Fibroblast of skin of left quadriceps (primary cell): ENCODE measurements at places on chromosomes 16 and 17.
A peak's percentile ranks its signal among the peaks of the same experiment; 100 is the strongest.

GRCh38 chr16:52912565-52913173 is 140.0 kb downstream of the CHD9NB start:
- DNase-seq: peak; percentile 1

- DNase-seq: no peak
Observed at GRCh38 chr17:63476459-63476853, 405 bp upstream of the ACE start.

GRCh38 chr16:80233097-80233835 is 307.5 kb upstream of the DYNLRB2 start:
- no peak for DNase-seq

GRCh38 chr17:4786516-4786915 is 352 bp upstream of the VMO1 start:
- DNase-seq: no peak

- no peak for DNase-seq
Observed at GRCh38 chr17:59330053-59330942, 1.2 kb upstream of the YPEL2 start.

GRCh38 chr17:82018152-82018988 is 4.3 kb downstream of the CENPX start:
- no peak for DNase-seq

DNA sequence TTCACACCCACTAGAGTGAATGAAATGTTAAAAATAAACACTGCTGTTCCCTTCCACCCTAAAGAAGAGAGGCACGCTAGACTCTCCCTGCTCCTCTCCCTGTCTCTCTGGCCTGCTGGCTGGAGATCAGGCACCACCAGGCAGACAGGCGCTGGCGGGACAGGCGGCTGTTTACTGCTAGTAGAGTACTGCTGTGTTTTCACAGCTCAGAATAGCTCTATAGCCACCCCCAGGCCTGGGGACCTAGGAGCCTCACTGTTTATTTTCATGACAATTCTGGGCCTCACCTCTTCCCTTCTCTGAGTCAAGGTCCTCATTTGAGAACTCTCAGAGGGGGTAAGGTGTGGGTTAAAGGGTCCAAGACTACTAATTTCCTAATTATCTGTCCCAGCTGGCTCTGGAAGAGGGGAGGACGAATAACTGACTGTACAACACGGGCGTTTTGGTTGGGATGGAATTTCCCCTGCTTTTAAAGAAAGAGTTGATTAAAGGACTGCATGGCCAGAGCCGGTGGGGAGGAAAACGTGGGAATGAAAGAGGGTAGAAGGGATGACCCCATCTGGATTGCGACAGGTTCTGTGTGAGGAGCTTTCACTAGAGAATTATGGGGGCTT is 9.0 kb upstream of the G6PC1 start:
- DNase-seq: no peak

DNA sequence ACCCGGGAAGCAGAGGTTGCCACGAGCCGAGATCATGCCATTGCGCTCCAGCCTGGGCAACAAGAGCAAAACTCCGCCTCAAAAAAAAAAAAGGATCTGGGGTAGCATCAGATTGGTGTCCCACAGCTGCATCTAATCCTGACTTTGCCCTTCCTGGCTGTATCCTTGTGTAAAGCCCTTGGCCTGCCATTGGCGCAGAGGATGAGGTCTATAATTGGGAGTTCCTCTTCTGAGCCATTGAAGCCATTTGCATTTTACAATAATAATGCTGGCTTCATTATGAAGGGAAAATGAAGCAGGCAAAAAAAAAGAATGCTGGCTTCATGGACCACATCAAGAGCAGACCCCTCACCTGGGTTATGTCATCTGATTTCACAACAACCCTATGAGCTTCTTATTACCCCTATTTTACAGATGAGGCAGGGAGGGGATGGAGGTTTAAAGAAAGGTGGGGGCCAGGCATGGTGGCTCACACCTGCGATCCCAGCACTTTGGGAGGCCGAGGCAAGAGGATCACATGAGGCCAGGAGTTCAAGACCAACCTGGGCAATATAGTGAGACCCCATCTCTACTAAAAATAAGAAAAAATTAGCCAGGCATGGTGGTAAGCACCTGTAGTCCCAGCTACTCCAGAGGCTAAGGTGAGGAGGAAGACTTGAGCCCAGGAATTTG is 1.2 kb upstream of the LITAFD start:
- DNase-seq: no peak

DNA sequence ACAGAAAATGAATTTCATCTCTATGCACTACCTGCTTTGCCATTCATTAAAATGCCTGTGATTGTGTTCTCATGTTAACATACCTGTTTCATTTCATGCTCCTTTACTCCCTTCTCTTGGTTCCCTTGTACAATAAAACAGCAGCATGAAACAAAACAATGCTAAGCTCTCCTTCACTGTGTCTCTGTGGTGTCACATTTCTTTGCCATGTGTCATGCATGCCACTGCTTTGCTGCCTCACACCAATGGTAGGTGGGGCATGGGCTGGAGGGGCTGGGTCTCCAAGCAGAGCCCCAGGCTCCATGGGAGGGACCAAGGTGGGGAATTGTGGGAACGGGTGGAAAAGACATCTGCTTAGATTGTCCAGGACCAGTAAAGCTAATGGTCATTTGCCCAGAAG is 83.6 kb downstream of the RGS9 start:
- DNase-seq: peak; percentile 17

DNA sequence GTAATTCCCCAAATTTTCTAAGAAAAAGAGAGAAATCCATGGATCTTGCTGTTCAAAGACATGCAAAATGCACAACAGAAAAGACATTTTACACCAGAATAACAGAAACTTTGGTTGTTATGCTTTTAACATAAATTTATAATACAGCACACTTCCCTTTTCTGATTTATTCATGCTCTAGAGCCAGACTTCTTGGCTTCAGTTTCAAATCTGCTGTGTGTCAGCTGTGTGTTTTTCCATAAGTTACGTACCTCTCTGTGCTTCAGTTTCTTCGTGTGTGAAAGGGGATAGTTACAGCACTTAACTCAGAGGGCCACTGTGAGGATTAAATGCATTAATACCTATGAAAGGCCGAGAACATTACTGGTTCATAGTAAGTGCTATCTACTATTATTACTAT is 6.8 kb upstream of the CCL3L1 start:
- DNase-seq: no peak

GRCh38 chr16:71846431-71846830 is 655 bp downstream of the ATXN1L start:
- DNase-seq: no peak

DNA sequence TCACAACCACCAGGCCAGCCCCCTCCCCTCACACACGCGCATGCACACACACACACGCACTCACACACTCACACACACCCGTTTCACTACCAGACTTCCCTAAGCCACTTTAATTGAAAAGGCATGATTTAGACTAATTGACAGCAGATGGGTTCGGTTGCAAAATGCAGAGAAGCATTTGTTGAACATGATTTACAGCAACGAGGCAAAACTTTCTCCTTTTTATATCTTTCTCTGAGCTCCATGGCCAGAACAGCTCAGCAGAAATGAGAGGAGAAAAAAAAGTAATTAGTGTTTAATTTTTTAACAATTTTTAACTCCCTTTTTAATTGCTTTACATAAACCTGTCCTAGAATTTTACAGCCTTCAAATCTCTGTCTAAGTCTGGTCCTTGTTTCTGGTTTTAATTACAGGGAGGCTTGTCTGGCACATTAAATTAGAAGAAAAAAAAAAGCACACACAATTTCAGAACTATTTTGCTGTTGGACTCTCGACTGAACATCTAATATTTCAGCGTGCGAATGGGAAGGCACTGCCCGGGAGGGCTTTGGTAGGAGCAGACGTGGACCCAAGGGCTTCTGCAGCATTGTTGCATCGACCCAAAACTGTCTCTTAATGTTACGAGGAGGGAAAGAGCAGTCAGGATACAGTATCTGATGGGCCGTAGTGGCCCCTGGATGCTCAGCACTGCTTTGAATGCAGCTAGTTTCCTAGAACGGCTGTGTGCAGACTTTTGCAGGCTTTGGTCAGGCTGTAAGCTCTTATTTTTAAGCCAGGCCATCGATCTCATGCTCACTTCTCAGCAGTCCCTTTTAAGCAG is 255.9 kb downstream of the SOX9 start:
- peak; percentile 93 for DNase-seq

GRCh38 chr16:57091200-57091974 is 996 bp upstream of the CPNE2 start:
- no peak for DNase-seq

DNA sequence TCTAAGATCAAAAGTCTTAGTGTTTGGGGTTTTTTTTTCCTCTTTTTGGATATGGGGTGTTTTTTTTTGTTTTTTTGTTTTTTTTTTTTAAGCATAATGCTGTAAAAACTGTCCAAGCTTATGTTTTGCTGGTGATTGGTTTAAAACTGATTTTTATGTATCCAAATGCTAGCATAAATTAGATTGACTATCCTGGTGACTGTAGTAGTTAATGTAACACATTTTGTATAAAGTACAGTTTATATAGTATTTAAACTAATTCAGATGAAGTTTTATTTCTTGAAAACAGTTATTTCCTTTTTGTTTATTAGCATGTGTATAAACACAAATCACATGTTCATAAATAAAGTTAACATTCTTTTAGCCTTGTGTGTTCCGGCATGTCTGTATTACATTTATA is 10.9 kb downstream of the RBBP6 start:
- DNase-seq: no peak

- DNase-seq: no peak
Observed at GRCh38 chr17:38749223-38750043, 1.3 kb upstream of the PCGF2 start.

- no peak for DNase-seq
Observed at GRCh38 chr16:3577302-3577752, at the start of gene NLRC3. NLRC3 (minus strand) TSS chr16:3577403; CDS start chr16:3565036, 12,367 bp downstream.

DNA sequence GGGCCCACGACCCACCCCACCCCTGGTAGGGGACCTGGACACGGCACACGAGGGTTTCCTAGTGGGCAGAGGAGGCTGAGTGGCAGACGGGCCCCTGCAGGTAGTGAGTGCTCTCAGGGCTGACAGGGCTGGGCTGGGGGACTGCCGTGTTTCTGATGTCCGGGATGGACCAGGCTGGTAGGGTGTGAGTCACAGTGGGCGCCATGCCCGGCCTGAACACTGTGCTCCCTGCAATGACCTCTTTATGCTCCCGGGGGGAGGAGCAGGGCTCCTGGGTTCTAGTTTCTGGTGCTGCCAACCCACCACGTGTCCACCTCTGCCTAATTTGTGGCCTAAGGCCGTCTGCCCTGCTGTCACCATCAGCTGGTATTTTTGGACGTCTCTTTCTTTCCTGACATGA is 26.3 kb downstream of the ARHGAP23 start:
- no peak for DNase-seq

DNA sequence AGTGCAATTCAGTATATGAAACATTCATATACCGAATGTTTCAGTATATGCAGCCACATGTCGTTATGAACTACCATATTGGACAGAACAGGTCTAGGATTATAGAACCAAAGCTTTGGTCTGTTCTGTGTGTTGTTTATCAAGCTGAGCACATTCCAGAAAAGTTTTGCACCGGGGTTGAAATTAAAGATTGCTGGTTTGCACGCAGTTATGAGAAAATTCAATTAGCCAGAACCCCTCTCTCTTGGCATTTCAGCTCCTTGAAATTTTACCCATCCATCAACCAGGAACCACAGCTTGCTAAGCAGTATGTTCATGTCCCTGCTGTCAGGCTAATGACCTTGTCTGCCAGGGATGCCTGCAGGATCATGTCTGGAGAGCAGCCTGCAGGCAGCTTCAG is 9.5 kb downstream of the KRT32 start:
- DNase-seq: no peak

GRCh38 chr16:19432429-19432828 is 14.7 kb downstream of the TMC5 start:
- DNase-seq: no peak

DNA sequence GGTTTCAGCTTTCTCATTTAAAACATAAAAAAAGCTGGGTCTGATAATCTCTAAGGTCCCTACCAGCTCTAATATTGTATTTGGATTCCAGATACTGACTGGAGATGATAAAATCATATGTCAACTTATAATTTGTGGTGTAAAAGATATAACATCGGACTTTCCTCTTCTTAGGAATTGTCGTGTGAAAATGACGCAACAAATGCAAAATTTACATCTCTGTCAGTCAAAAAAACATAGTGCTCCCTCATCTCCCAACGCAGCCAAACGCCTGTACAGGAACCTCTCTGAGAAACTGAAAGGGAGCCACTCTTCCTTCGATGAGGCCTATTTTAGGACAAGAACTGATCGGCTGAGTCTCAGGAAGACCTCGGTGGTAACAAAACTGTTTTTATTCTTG is 197.3 kb downstream of the ANKFN1 start:
- no peak for DNase-seq

DNA sequence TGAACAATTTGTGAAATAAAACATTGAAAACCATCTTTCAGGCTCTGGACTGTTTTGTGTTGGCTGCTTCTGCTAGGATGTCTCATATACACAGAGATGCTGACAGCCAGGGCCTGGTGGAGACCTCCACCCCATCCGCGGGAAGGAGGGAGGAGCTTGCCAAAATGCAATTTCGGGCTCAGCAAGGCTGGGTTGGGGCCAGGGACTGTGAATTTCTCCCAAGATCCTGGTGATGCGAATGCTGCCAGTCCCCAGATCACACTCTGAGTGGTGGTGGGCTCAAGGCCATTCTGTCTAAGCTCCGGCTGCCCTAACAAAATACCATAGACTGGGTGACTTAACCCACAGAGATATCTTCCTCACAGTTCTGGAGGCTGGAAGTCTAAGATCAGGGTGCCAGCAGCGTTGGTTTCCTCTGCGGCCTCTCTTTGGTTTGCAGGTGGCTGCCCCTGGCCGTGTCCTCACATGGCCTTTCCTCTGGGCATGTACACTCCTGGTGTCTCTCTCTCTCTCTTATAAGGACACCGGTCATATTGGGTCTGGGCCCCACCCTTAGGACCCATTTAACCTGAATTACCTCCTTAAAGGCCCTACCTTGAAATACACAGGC is 89.8 kb downstream of the CRISPLD2 start:
- no peak for DNase-seq

DNA sequence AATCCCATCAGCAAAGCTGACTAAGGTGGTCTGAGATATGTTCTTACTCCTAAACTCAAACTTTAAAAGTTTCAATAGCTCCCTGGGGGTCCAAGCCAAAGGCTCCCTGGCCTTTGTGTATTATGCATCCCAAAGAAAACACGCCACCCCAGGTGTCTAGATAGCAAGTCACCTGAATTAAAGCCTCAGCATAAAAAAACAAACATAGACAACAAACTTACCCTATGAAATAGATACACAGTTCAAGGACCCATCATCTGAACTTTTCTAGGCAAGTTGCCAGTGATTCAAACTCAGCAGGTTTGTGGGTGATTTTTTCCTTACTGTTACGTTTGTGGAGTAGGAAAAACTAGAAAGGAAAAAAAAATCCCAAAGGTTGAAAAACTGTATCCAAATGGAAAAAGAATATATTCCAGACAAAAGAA is 12.5 kb downstream of the CMTM3 start:
- DNase-seq: no peak

DNA sequence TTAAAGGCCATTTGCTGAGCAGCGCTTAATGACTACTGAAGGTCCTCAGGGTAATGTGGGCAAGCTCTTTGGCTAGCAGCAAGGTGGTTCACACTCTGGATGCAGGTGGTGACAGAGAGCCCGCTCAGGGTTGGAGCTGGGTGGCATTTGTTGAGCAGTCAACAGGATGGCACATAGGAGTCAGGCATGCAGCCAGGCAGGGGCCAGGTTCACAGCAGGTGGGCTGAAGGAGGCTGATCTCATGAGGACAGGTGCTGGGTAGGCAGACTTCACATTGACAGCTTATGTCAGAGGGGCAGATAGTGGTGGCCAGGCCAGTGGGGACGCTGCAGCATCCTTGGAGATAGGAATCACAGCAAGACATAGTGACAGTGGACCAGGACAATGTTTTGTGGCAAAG is 4.5 kb downstream of the KRTAP3-1 start:
- no peak for DNase-seq

- no peak for DNase-seq
Observed at GRCh38 chr17:58059141-58059540, 24.1 kb upstream of the DYNLL2 start.

- DNase-seq: no peak
Observed at GRCh38 chr17:45129426-45129939, 2.8 kb downstream of the PLCD3 start.
